ENCODE measurements at places on chromosomes 3 and 15. TPM values are rescaled to one million over a fixed set of nuclear protein-coding genes. Genes with fewer than 3 reads are reported as not detected.

Gene CEP19
- total RNA-seq = 6.3 TPM

Gene TRIM71
- total RNA-seq = 95.2 TPM

Gene FMN1
- total RNA-seq = 0.09 TPM

Gene LOXL1
- total RNA-seq = 17.3 TPM

Gene FSTL1
- 180 TPM for total RNA-seq

Gene SNTN
- total RNA-seq = not detected

Gene NPAP1
- total RNA-seq = 0.30 TPM

Gene CHDH
- 3.0 TPM for total RNA-seq

Gene PDHB
- total RNA-seq = 63.5 TPM

Gene EXD1
- not detected for total RNA-seq

Gene ABI3BP
- not detected for total RNA-seq

Gene ECE2
- total RNA-seq = not detected

Gene GOLGA6D
- not detected for total RNA-seq

Gene CTXN2
- 0.18 TPM for total RNA-seq

Gene NRROS
- total RNA-seq = 0.52 TPM

Gene CCRL2
- total RNA-seq = not detected

Gene LINGO1
- 36.8 TPM for total RNA-seq

Gene ZIC1
- total RNA-seq = 54.3 TPM

Gene HESX1
- total RNA-seq = 0.98 TPM

Gene LIPH
- not detected for total RNA-seq

Gene CA12
- 1.1 TPM for total RNA-seq

Gene BFSP2
- total RNA-seq = not detected

Gene RASL12
- 1.5 TPM for total RNA-seq

Gene FGF12
- total RNA-seq = 3.0 TPM

Gene GABRR3
- not detected for total RNA-seq

Gene RAB6B
- total RNA-seq = 15.5 TPM

Gene MCTP2
- 0.35 TPM for total RNA-seq

Gene SLC38A3
- total RNA-seq = 1.8 TPM

Gene COL8A1
- total RNA-seq = 0.14 TPM

Gene PRICKLE2
- total RNA-seq = 12.9 TPM

Gene EBLN2
- 7.8 TPM for total RNA-seq

Gene LRRN1
- 77.6 TPM for total RNA-seq

Gene EPHB1
- total RNA-seq = 12.5 TPM

Gene CHRM5
- total RNA-seq = not detected

Gene SCAP
- 103 TPM for total RNA-seq

Gene ASB14
- total RNA-seq = not detected

Gene TMEM207
- total RNA-seq = not detected

Gene CHRD
- 3.2 TPM for total RNA-seq

Gene CRTC3
- 32.5 TPM for total RNA-seq

Gene CYP1A2
- not detected for total RNA-seq

Gene HGD
- total RNA-seq = 1.2 TPM

Gene ZNF717
- 10.6 TPM for total RNA-seq

Measured in neural crest cell (in vitro differentiated cells).